NCI-H510A treated with DMSO at 0.1 percent for 48 hours (cell line): ENCODE measurements at places on chromosomes 7 and 10.

DNA sequence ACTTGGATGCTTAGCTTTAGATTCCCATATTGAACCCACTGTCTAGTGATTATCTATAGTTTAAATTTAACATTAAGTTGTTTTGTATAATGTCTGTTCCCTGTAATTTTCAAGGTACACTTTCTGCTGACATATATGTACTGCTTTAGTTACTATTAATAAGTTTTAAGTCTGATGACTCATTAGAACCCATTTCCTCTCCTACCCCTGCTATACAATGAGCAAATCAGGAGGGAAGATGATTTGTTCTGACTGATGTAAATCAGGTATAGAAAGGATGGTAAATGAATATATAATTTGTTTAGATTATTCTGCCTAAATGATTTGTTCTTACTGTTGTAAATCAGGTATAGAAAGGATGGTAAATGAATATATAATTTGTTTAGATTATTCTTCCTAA lies 691.8 kb downstream of the NXPH1 start:
- DNase-seq: no peak

DNA sequence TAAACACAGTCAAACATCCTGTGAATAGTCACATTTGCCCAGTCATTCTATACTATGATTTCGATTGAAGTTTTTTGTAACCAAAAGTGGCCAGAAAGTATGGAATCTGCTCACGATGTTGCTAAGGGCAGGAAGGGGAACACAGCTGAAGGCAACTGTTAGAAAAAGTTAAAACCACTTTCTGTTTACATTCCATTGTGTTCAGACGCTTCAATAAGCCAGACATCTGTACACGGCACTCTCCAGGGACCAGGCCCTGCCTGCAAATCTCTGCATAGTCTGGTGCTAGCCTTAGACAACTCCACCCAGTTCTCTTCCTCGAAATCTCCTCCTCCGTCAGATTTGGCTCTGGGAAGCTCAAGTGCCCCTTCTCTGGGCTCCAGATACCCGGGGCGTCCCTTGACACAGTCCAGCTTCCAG lies 17.1 kb upstream of the TMEM120A start:
- no peak for DNase-seq

GRCh38 chr10:9301148-9301547 lies 1246.7 kb downstream of the GATA3 start:
- DNase-seq: no peak

DNA sequence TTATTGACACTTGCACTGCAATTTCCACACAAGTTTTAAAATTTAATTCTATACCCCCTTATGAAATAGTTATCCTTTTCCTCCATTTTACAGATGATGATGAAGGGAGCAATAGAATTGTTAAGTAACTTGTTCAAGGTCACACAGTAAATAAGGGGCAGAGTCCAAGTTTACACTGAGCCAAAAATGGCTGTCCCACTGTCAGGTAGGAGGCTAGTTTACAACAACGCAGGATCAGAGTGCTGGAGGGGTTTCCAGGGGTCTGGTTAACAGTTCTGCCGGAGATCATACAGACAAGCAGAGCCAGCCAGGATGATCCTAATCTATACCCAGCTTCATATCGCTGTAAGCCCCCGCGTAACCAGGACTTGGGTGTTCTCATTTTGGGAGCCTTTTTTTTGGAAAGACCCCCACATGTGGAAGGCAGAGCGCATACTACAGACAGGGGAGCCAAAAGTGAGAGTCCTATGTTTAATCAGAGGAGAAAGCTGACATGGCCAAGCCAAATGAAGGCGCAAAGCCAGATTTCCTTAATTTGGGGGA lies 524 bp upstream of the UNC5B start:
- DNase-seq: no peak

DNA sequence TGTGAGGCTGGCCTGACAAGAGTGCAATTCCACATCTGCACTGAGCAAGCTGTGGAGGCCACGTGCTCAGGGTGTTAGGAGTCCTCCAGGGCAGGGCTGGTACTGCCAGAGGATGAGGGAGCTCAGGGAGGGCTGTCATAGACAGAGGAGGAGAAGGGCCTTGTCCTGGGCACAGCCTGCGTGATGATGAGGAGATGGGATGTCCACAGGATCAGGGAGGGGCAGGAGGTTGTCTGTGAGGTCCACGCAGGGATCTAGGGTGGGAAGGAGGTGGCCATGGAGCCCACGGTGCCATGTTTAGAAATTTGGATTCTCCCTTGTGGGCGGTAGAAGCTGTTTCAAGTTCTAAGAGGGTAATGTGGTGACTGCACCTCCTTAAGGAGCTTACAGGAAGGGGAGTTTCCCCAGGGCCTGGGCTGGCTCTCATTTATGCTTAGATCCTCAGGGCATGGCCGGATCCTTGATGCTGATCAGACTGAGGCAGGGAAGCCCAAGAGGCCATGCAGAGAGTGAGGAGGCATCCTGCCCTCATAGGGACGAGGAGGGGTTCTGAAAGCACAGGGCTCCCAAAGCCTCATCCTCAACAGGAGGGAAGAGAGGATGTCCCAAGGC lies 30.3 kb downstream of the CHAT start:
- DNase-seq: no peak
